NCI-H1105 (cell line): ENCODE measurements at places on chromosomes 16 and 17.

DNA sequence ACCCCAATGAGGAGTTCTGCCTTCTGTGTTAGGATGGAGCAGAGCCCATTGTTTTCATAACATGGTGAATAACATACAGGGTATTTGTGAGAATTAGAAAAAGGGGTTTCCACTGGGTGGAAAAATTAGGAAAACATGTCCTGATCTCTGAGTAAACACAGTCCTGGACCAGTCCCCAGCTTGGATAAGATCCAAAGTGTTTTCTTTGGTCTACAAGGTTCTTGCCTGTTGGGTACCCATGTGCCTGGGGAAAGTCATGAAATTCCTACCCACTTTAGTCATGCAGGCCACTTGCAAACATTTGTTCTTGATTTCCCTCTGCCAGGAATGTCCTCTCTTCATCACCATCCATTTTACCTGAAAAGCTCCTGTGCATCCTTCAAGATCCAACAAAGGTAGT, 164.8 kb upstream of the DYNLRB2 start:
- no peak for DNase-seq

GRCh38 chr17:49498029-49498615, 3.0 kb downstream of the NGFR start:
- no peak for DNase-seq

GRCh38 chr16:87657621-87658192, 55.4 kb downstream of the JPH3 start:
- DNase-seq: no peak

GRCh38 chr16:89253548-89254287, 36.2 kb downstream of the ZNF778 start:
- DNase-seq: no peak

- DNase-seq: no peak
These were observed 67.9 kb downstream of the TRIM37 start for GRCh38 chr17:59038734-59039133.

GRCh38 chr16:20866145-20866772, 33.9 kb downstream of the DCUN1D3 start:
- DNase-seq: no peak

DNA sequence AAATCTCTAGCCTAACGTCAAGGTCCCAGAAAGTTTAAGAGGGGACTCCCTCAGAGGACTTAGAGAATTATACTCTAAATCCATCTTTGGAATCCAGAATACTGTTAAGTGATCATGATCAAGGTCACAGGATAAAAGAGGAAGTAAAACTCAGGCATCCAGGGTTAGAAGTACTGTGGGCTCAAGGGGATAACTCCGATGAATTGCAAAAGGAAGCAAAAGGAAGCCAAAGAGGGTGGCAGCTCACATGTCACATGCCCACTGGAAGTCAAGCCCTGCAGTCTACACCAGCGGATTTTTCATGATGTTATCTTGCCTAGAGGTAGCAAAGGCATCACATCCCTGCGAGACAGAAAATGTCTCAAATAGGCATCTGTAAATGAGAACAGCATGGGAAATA, 3.8 kb downstream of the ZNF821 start:
- no peak for DNase-seq

GRCh38 chr17:49971848-49972485, 3.0 kb downstream of the DLX4 start:
- no peak for DNase-seq

GRCh38 chr16:82135844-82136243, 34.2 kb downstream of the MPHOSPH6 start:
- DNase-seq: no peak

GRCh38 chr17:76925441-76925891, 57.3 kb downstream of the MGAT5B start:
- DNase-seq: no peak

DNA sequence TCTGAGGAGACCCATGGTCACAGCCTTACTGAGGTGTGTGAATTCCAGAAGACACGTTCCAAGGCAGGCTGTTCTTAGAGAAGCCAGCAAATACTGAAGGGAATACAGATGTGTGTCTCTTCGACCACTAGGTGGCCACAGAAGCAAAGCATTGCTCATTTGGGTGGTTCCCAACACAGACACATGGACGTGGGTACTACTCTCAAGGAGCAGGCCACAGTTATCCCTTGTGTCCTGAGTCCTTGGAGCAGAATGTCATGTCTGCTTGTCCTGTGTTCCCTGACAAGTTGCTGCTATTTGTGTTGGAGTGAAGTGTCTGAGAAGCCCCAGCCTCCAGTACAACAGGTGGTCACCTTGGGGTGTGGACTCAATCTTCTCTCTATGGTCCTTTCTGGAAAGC, 30.3 kb downstream of the HMOX2 start:
- peak; percentile 20 for DNase-seq

DNA sequence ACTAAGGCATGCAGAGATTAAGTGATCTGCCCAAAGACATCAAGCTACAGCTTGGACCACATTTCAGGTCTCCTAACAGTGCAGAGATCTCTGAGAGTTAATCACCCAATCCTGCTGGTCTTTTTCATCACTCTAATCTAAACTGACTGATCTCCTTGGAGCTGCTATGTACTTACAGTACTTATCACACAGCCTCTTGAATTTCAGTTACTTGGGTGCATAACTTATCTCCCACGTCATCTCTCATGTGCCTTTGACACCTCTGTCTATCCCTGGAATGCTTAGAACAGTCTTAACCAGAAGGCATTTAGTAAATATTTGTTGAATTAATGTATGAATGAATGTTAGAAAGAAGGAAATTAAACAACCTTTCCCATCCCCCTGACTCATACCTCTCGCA, 139.0 kb downstream of the SNX11 start:
- no peak for DNase-seq

DNA sequence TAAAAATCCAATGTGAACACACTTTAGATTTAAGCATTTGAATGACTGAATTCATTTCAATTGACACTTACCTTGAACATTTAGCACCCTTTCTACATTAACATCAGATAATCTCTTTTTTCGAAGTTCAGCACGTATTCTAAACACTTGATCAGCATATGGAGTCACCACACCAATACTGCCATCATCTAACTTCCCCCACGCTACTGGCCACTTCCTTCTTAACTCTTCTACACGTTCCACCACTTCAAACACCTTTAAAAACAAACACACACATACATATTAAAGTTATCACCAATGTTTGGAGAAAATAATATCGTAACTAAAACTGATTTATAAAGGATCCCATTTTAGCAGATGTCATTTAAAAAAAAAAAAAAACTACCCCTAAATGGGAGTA, 93.5 kb downstream of the CACNG1 start:
- DNase-seq: no peak

DNA sequence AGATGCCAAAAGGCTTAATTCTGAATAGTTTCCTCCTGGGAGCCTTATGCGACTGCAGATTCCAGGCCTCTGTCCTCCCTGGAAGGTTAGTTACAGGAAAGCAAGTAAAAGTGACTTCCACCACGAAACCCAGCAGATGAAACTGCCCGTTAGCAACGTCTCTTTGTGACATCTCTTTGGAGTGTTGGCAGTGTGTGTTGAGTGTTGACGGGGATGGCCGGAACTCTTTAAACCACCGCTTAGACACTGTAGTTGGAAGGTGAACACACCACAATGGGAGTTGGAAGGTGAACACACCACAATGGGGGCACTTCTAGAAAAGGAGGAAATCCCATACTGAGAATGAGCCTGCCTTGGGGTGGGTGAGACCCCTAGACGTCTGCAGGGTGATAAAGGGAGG, 858 bp downstream of the SKAP1 start:
- no peak for DNase-seq

DNA sequence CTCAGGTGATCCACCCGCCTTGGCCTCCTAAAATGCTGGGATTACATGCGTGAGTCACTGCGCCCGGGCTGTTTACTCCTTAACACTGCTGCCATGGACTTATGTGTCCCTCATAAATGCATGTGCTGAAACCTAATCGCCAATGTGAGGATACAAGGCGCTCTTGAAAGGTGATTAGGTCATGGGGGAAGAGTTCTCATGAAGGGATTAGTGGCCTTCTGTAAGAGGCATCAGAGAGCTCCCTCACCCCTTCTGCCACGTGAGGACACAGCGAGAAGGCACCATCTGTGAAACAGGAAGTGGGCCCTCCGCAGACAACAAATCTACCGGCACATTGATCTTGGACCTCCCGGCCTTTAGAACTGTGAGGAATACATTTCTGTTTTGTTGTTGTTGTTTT, 19.1 kb downstream of the ITPRIPL2 start:
- no peak for DNase-seq

GRCh38 chr17:49318435-49318965, 43.5 kb downstream of the ZNF652 start:
- DNase-seq: no peak

DNA sequence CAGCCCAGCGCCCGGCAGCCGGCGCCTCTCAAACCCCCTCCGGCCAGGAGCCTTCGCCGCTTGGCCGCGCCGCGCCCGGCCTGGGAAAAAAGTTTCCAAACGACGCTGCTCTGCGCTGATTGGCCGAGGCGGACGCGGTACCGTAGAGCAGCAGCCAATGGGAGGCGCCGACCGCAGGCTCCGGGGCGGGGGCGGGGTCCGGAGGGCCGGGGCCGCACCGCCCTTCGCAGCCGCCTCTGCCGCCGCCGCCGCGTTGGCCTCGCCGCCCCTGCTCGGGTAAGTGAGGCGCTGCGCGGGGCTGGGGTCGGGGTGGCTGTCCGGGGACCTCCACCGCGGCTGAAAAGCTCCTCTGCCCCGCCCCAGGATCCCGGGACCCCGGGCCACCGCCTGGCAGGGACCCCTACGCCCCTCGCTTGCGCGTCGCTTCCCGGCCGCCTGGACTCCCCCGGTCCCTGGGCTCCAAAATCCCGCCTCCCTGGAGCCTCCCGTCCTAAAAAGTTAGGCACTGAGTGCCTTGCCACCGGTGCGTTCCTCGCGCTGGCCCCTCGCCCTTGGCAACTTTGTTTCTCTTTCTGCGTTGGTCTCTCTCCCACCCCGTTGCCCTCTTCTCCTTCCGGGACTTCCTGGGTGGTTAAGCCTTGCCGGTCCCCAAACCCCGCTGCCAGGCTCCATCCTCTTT, at the start of gene NDE1:
Gene NDE1 (plus strand): TSS at position 227 of the 679 bp plus-strand sequence. CDS start 14,534 bp downstream, outside the sequence.
- peak; percentile 83 for DNase-seq

GRCh38 chr17:80727409-80727755, 182.7 kb downstream of the RPTOR start:
- DNase-seq: no peak

DNA sequence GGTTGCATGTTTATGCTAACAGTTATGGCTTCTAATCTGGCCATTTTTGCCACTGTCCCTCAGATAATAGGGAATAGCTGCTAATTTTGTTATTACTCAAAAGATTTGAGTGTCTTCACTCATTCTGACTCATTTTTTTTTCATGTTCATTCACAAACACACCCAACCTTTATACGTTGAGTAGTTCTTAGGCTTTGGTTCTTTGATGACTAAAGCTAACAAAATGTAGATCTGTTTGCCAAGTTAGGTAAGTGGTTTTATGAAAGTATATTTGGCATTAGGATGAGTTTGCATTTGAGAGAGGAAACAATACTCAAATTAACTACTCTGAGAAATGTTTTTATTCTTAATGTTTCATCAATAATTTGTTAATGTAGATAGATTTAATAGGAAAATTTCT, 3.6 kb downstream of the MAP2K4 start:
- DNase-seq: no peak

DNA sequence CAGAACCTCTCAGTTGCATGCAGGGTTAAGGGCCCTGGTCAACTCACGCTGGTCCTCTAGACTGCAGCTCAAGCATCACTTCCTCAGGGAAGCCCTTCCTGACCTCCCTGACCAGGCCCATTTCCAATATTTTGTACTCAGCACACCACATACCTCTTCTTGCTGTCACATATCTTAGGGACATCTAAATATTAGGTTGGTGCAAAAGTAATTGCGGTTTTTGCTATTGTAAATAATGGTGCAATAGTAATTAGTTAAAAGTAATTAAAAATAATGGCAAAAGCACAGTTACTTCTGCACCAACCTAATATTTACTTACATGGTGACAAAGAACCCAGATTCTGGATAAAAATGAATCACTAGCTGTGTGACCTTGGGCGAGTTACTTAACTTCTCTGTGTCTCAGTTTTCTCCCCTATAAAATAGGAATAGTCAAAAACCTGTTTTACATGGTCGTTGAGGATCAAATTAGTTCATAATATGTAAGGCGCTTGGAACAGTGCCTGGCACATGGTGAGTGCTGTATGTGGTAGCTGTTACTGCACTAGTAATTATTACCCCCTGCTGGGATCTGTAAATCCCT, 177.4 kb downstream of the PRKCB start:
- DNase-seq: no peak

GRCh38 chr16:10130538-10130937, 51.7 kb downstream of the GRIN2A start:
- DNase-seq: no peak

DNA sequence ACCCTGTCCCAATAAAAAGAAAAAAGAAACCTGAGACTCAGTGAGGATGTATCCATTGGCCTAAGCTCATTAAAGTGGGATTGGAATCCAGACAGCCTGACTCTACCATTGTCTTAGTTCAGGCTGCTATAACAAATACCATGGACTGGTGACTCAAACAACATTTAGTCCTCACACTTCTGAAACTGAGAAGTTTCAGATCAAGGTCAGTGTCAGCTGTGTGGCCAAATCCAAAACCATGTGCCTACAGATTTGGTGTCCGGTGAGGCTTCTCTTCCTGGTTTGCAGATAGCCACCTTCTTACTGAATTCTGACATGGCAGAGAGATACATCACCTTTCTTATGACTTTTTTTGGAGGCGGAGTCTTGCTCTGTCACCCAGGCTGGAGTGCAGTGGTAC, 53.3 kb upstream of the KDM8 start:
- no peak for DNase-seq

GRCh38 chr16:84462296-84463210, 41.9 kb downstream of the MEAK7 start:
- no peak for DNase-seq

GRCh38 chr17:43169561-43170139, 1.4 kb upstream of the NBR1 start:
- peak; percentile 15 for DNase-seq

DNA sequence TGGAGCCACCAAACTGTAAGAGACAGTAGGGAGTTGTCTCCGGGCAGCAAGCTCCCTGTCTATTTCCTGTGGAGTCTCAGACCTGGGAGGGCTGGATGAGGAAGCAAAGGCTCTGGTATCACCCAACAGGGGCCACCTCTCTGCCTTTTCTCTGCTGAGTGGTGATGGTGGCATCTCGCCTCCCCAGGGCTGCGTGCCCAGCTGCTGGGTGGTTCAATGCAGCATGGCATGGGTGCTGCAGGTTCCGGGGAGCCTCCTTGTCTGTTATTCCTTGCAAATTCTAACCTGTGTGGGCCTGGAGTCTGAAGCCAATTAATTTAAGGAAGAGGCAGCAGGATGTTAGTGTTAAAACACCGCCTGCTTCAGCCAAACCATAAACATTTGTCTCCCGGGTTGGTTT, 78.2 kb downstream of the CCDC182 start:
- no peak for DNase-seq

GRCh38 chr16:14579266-14579665, 50.8 kb downstream of the PARN start:
- DNase-seq: no peak

- no peak for DNase-seq
These were observed 139.4 kb upstream of the RPH3AL start for GRCh38 chr17:492022-492413.

- DNase-seq: no peak
These were observed 453.9 kb upstream of the GOT2 start for GRCh38 chr16:59188029-59188428.
